SW 1271 (cell line): ENCODE measurements at places on chromosomes 11 and 22.
A peak's percentile ranks its signal among the peaks of the same experiment; 100 is the strongest.

GRCh38 chr11:44532809-44533208, 32.7 kb upstream of the CD82 start:
- no peak for DNase-seq

DNA sequence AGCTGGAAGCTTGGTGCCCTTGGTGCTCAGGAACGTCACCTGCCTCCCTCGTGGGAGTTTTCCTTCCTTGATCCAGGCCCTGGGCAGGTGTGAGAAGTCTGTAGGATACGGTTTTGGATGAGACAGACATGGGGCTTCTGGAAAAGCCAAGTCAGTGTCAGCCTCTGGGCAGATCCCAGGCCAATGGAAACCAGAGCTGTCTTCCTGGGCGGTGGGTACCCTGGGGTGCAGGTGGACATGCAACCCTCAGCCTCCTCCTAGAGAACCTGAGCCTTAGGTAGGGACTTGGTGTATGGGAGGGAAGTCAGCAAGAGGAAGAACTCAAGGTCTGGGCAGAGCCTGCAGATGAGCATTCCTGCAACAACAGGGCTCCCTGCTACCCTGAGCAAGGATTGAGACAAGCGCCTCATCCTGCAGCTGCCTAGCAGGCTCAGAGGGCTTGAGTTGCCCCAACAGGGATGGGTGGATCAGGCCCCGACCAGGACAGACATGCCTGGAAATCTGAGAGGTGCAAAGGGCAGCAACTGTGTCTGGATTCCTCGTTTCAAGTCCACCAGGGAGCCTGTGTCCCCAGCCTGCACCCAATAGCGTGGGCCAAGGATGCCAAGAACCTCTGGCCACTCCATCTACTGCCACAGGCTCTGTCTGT, 37.6 kb upstream of the SYT13 start:
- no peak for DNase-seq

DNA sequence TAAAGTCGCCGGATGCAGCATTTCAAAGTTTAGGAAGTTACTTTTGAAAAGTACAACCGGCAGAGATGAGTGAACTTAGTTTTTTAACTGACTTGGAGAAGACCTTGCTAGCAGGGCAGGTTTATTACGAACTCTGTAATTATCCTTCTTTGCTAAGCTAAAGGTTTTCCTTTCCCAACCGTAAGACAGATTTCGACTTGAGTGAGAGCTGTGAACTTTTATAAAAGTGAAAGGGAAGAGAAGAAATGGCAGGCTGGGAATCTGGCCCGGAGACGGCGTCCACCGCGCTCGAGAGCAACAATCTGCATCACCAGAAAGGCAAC, 659 bp upstream of the TEAD1 start:
- no peak for DNase-seq

DNA sequence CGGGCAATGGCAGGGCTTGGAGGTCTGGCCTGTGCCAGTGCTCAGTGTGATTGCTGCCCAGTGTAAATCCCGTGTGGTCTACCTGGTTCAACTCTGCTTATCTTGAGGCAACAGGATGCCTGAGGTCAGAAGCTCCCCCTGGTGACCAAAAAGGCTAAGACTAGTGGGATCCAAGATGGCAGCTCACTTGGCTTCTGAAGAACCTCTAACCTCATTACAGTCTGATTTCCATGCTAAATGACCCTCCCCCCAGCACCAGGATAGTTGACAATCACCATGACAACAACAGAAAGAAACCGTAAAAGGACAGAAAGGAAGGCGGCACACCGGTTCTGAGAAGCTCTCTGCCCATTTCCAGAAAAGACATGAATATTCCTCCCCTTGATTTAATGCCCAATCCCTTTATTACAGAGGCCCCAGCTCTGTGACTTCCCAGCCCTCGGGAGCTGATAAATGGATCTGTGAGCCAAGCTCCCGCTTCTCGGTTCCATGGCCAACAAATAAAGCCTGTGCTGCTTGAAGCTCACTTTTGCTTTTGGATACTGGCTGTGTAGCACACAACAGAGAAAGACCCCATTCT, 398.4 kb downstream of the CTTN start:
- DNase-seq = peak; percentile 15

- no peak for DNase-seq
Measured at GRCh38 chr11:1812274-1812673, 22.5 kb upstream of the SYT8 start.

- DNase-seq = no peak
Measured at GRCh38 chr11:110089617-110090282, 3.4 kb upstream of the ZC3H12C start.

- DNase-seq = no peak
Measured at GRCh38 chr11:83284501-83285150, 1.5 kb downstream of the CCDC90B start.

GRCh38 chr11:67357831-67358670, 4.7 kb upstream of the POLD4 start:
- DNase-seq = no peak

DNA sequence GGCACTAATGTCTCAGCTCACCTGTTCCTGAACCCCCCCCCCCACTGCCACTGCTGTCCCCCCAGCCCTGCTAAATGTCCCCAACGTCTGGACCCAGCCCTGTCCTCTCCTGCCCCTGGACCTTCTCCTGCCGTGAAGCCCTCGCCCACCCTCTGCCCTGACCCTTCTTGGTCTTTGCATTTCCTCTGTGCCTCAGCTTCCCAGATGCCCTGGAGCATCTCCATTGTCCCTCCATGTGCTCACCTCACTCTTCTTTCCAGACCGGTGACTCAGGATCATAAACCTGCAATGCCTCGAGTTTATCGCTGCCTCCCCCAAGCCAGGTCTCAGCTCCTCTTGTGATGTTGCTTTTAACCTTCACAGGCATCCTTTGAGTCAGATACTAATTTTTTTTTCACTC, 416.4 kb downstream of the BRD1 start:
- no peak for DNase-seq

GRCh38 chr11:58625826-58626460, 3.5 kb downstream of the CNTF start:
- DNase-seq = no peak

- peak; percentile 24 for DNase-seq
Measured at GRCh38 chr11:45259592-45259991, 26.5 kb downstream of the SYT13 start.

- DNase-seq = no peak
Measured at GRCh38 chr11:118163494-118163893, 10.9 kb upstream of the SCN4B start.

- no peak for DNase-seq
Measured at GRCh38 chr22:17754233-17754925, 19.9 kb downstream of the BID start.

GRCh38 chr22:49609207-49609876, 218.3 kb downstream of the BRD1 start:
- DNase-seq = no peak

GRCh38 chr11:15159085-15159484, 44.4 kb downstream of the INSC start:
- DNase-seq = peak; percentile 11

- no peak for DNase-seq
Measured at GRCh38 chr22:48783821-48784266, 1043.8 kb downstream of the BRD1 start.
